Activated T-helper 17 cell treated with anti-CD3 and anti-CD28 coated beads, Interleukin-2, amount 50 U/mL, for 72 hours (primary cell): ENCODE measurements at places on chromosomes 16 and 17. TPM values are rescaled to one million over a fixed set of nuclear protein-coding genes. Genes with fewer than 3 reads are reported as not detected.

The STH gene
- not detected for total RNA-seq

The BCL6B gene
- 2.3 TPM for total RNA-seq

The ZP2 gene
- not detected for total RNA-seq

The NPIPB6 gene
- total RNA-seq, result 2.9 TPM

The FAM234A gene
- total RNA-seq, result 4.0 TPM

The TP53TG3F gene
- total RNA-seq, result not detected

The TOX3 gene
- total RNA-seq, result not detected

The SOST gene
- total RNA-seq, result not detected

The HP gene
- not detected for total RNA-seq

The SLC16A13 gene
- total RNA-seq, result 10.7 TPM

The MFSD6L gene
- total RNA-seq, result 0.91 TPM

The PRSS22 gene
- not detected for total RNA-seq

The KRT33A gene
- total RNA-seq, result not detected

The SGCA gene
- not detected for total RNA-seq

The FAM222B gene
- 25.1 TPM for total RNA-seq

The COL1A1 gene
- total RNA-seq, result 1.9 TPM

The BAHCC1 gene
- 0.26 TPM for total RNA-seq

The TNFSF13 gene
- total RNA-seq, result 1.9 TPM

The RASL10B gene
- total RNA-seq, result 0.16 TPM

The WNT9B gene
- total RNA-seq, result not detected

The COPRS gene
- total RNA-seq, result 41.6 TPM

The FZD2 gene
- not detected for total RNA-seq

The LYZL6 gene
- not detected for total RNA-seq

The ZNF205 gene
- not detected for total RNA-seq

The DRC3 gene
- 0.58 TPM for total RNA-seq

The FBXL20 gene
- 20.7 TPM for total RNA-seq

The ARRB2 gene
- 307 TPM for total RNA-seq

The FBXO39 gene
- 0.24 TPM for total RNA-seq

The FOXK2 gene
- 38.2 TPM for total RNA-seq

The CCDC200 gene
- total RNA-seq, result 1.1 TPM

The KRT28 gene
- total RNA-seq, result not detected

The CCL1 gene
- not detected for total RNA-seq

The ATP1B2 gene
- total RNA-seq, result 0.42 TPM

The CRHR1 gene
- not detected for total RNA-seq

The SDK2 gene
- total RNA-seq, result 0.26 TPM

The SPNS3 gene
- total RNA-seq, result 2.4 TPM

The BTBD17 gene
- total RNA-seq, result not detected

The EVPL gene
- 0.11 TPM for total RNA-seq

The TRPV3 gene
- 0.86 TPM for total RNA-seq
